ENCODE measurements at places on chromosomes 12 and 14.

DNA sequence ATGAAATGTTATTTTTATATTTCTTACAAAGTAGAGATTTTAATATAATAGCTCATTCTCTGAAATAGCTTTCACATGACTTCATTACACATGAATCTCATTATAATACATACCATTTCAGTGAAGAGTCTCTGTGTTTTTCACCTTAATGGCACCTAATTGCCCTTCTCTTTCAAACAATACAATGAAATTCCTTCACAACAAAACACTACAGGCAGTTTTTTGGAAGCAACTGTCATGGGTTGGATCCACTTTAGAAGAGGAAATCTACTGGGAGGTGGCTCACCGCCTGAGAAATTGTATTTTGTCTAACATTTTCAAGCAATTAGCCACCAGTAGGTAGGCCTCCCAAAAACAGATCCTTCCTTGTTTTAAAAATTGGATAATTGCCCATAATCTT lies 40.3 kb upstream of the RGS6 start:
- DNase-seq, result no peak

DNA sequence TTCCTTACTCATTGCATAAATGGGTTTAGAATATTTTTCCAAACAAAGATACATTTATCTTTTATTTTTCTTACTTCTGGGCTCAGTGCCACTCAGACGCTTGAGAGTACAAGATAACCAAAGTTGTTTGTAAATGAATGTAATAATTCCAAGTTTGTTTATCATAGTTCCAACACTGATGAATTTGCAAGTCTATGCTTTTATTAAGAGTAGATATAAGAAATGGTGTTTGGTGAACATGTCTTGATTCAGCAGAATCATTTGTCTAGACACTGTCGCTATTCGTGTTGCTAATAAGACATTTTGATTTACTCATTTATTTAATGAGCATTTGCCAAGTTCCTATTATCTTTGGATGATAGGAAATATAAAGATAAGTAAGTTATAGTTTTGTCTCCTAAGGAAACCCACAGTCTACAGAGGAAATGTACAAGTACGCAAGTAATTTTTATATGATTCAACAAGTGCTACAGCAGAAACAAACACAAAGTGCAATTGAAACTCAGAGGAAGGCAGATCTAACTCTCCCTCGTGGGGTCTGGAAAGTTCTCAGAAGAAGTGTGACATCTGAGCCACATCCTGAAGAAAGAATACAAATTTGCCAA lies 132.8 kb upstream of the FSCB start:
- DNase-seq, result no peak

GRCh38 chr12:11746024-11746771 lies 96.7 kb downstream of the ETV6 start:
- no peak for DNase-seq

DNA sequence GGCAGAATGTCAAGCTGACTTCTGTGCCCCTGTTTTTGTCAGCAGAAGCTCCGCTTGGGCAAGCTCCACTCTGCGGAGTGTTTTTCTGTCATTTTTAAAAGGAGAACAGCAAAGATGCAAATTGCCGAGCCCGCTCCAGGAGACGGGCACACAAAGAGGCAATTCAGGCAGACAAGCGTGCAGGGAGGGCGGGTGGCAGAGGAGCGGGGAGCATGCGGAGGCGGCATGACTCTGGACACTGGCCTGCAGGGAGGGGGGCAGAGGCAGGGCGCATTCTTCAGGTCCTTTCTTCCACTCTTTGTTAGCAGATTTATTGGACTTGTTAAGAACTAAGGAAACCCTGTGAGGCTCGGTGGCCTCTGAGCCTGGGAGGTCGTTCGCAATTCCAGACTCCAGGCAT lies 187.3 kb upstream of the RMST start:
- no peak for DNase-seq

GRCh38 chr12:92879698-92880322 lies 49.3 kb downstream of the EEA1 start:
- no peak for DNase-seq

- DNase-seq, result no peak
These were observed 33.8 kb upstream of the BCL2L14 start for GRCh38 chr12:12036901-12037300.

GRCh38 chr12:6507102-6507998 lies 13.4 kb downstream of the NCAPD2 start:
- DNase-seq, result no peak

DNA sequence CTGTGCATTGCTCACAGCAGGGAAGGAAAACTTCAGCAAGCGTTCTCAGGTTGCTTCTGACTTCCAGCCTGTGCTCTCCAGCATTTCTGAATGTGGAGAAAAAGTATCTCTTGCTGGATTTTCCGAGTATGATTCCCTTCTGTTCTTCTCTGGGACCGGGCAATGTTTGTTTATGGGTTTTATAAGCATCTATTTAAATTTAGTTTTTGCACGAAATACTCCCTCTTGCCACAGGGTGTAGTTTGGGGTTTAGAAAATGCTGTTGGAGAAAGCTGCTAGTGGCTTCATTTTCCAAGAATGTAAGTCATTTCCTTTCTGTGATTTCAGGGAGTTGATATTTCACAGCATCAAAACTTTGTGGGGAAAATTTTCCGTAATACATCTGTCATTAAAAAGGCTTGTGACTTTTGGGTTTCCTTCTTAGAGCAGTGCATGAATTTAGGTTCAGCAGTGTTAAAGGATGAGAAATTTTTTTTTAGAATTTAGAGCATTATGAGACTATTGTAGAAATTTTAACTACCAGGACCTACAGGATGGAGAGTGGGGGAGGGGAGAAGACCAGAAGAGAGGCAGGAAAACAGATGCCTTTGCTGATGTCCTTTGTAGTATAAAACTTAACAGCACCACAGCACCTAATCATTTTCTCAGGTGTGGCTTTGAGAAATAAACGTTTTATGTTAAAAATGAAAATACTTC lies 1.5 kb downstream of the FRMD6 start:
- no peak for DNase-seq

- peak; percentile 44 for DNase-seq
These were observed at the start of gene STYK1 for GRCh38 chr12:10673659-10674384. TSS of gene STYK1 (minus strand) at chr12:10674052. CDS start at chr12:10634618, 39,434 bp downstream.

DNA sequence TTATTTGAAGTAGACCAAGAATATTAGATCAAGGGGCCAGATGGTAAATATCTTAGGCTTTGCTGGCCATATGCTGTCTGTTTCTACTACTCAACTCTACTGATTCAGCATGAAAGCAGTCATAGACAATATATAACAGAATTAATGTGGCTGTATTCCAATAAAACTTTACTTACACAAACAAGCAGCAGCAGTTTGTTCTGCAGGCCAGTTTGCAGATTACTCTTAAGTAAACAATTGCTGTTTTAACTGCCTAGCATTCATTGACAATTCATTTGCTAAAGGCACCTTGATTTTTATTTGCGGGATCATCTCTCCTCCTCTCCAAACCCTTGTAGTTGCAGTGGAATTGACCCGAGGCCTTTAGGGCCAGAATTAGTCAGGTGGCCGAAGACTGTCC lies 94.1 kb upstream of the GARIN6 start:
- no peak for DNase-seq

DNA sequence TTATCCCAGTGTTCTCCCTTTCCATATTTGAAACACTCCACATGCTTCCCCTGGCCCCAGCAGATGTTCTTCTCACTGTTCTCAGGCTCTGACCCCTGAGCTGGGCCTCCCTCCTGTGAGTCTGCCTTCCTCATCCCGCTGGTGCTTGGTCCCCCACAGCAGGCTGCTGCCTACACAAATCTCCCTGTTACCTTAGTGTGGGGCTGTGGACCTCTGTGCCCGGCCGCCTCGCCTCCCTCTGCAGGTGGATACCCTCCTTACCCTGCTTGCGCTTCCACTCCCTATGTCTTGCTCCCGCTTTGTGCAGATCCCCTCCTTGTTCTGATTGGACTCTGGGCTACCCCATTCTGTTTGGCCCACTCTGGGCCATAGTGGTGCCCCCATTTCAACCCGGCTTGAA lies 6.9 kb downstream of the DERA start:
- no peak for DNase-seq

- DNase-seq, result no peak
These were observed 477.1 kb downstream of the FSCB start for GRCh38 chr14:44029933-44030332.
